ENCODE measurements at places on chromosomes 16 and 17.

GRCh38 chr17:33436321-33436720, 143.2 kb upstream of the ASIC2 start:
- DNase-seq, result no peak

DNA sequence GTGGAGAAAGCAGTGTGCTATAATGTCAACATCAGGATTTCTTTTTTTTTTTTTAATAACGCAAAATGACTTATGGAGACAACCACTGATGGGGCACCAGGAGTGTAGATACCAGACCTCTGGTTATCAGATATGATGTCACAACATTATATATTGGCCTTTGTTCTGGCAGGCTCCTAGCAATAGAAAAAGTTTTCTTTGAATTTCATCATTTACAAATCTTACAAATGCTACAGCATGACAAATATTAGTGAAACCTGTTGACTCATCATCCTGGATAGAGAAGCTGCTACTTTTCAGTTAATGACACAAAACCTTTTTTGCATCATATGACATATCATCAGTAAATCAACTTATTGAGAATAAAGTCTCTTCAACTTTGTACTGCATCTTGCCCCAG, 6.1 kb downstream of the THUMPD1 start:
- no peak for DNase-seq

DNA sequence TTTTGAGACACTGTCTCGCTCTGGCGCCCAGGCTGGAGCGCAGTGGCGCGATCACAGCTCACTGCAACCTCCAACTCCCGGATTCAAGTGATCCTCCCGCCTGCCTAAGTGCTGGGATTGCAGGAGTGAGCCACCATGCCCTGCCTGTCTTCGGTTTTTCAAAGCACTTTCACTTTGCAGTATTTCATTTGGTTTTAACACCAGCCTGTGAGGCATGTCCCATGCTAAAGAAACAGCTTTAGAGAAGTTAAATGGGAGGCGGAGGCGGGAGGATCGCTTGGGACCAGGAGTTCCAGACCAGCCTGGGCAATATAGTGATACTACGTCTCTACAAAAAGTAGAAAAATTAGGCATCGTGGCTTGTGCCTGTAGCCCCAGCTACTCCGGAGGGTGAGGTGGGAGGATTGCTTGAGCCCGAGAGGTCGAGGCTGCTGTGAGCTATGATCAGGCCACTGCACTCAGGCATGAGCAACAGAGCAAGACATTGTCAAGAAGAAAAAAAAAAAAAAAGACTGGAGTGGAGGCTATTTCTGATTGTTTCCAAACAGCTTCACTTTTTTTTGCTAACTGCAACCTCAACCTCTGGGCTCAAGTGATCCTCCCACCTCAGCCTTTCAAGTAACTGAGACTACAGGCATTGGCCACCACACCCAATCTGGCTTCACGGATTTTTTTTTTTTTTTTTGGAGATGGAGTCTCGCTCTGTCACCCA, 1.3 kb downstream of the METTL23 start:
- DNase-seq, result no peak

DNA sequence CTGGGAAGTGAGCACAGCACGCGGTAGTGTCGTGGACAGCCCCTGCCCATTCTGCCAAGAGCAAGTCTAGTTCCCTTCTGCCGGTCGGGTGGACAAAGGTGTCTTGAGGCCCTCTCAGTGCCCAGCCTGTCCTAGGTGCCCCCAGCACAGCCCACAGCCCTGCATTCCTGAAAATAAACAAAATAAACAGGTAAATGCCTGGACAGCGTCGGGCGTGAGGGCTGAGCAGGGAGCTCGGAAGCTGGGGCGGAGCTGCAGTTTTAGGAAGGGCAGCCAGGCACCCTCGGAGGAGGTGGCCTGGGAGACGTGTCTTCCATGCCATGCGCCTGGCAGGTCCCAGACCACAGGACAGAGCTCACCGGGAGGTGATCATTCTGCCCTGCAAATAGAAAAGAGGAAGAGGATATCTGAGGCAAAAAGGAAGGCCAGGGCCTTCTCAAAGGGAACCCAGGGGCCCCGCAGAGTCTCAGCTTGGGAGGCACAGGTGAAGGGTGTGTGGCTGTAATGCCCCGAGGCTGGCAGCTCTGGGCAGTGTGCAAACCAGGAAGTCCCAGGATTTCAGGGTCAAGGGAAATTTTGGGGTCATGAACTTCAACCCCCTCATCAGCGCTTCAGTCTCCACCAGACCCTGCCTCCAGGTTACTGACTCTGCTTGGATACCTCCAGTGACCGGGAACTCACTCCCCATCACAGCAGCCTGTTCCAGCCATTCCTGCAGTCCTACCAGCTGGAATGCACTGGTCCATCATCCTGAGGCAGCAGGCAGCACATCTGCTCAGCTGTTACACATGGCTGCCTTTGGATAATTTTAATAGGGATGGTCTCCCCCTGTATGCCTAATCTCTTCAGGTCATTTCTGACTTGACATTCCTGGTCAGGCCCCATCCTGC, 1.7 kb downstream of the ZNF469 start:
- no peak for DNase-seq

DNA sequence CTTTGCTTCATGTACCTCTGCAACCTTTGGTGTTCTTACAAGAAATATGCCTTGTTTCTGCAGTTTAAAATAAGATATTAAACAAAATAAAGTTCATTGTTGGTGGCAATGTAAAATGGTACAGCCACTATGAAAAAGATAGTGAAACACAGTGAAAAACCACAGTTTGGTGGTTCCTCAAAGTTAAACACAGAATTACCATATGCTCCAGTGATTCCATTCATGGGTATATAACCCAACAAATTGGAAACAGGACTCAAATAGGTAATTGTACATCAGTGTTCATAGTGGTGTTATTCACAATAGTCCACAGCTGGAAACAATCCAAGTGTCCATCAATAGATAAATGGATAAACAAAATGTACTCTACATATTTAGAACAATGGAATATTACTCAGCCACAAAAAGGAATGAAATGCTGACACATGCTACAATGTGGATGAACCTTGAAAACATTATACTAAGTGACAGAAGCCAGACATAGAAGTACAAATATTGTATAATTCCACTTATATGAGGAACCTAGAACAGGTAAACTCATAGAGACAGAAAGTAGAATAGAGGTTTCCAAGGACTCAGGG, 49.2 kb downstream of the CUEDC1 start:
- DNase-seq, result no peak

DNA sequence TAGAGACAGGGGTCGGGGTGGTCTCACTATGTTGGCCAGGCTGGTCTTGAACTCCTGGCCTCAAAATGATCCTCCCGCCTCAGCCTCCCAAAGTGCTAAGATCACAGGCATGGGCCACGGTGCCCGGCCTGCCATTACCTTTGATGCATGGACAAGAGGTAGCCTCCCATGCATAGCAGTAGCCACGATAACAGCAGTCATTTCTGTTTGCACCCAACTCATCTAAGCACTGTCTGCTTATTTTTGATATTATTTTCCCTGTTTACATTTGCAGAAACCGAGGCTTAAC, 37.5 kb upstream of the SNN start:
- no peak for DNase-seq

- DNase-seq, result no peak
Measured at GRCh38 chr17:75442168-75443103, 14.0 kb upstream of the TMEM94 start.

- no peak for DNase-seq
Measured at GRCh38 chr17:13055131-13055530, 37.3 kb upstream of the ELAC2 start.

DNA sequence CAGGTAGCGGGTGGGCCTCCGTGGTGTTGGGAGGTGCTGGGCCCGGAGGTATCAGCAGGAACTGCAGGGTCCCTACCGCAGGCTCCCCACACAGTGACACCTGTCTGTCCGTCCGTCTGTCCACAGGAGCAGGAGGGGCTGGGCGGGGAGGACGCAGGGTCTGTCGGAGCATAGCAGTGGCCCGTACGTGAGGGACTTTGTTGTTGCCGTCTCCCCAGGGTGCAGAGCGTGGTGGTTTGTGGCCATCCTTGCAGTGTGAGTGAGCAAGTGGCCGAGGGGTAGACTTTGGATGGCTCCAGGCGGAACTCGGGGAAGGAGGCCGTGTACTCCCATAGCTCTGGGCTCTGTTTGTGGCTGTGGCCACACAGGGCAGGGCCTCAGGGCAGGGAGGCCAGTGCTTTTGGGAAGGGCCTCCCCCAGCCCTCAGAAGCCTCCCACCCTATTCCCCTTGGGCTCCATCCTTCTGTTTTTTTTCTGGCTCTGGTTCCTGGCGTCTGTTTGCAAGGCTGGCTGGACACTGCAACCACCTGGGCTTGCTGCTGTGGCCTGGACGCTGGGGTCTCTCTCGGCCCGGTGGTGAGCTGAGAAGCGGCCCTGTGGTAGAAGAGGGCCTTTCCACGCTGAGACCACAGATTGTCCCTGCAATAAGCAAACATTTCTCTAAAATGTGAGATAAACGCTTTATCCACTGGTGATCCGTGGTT, 41.0 kb upstream of the ZNF750 start:
- no peak for DNase-seq

GRCh38 chr17:76493505-76494167, 7.6 kb downstream of the RHBDF2 start:
- no peak for DNase-seq

DNA sequence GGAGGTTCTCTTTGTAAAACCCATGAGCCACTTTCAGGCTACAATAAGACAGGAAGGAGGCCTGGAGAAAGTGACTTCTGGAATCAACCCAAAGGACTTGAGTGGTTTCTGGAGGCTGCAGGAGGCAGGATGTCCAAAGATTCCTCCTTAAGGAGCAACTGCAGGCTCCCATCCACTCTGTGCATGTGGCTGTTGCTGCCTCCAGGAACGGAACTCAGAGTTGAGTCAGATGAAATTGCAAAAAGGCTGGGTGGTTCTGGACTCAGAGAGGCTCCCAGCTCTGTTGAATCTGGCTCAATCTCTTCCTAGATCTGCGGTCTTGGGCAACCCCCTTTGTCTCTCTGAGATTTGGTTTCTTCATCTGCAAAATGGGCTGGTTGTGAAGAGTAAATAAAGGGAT, 197.1 kb downstream of the SHISA9 start:
- DNase-seq, result no peak

- no peak for DNase-seq
Measured at GRCh38 chr16:29756654-29757053, 10.9 kb upstream of the C16orf54 start.

DNA sequence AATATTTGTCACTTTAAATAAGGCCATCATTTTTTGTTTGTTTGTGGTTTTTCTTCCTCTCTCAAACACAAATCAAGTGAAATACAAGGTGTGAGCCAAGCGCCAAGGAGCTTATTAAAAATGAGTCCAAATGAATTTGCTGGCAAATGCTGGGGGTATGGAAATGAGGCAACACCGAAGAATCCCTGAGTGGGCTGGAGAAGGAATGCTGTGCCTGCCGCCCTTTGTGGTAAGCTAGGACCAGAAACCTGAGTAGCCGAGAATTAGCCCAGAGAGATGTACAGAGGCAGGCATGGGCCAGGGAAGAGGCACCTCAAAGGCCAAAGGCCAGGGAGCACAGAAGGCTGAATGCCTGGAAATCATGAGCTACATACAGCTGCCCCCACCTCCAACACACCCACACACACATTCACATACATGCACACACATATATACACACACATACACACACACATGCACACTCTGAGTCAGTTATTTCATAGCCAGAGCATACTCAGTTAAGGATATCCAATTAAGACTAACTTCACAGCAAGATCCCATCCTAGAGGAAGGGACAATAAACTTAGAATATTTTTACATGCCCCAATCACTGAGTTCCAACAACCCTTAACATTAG, 266.1 kb upstream of the DYNLRB2 start:
- DNase-seq, result no peak

- DNase-seq, result no peak
Measured at GRCh38 chr17:79003661-79004411, 5.7 kb downstream of the CANT1 start.

DNA sequence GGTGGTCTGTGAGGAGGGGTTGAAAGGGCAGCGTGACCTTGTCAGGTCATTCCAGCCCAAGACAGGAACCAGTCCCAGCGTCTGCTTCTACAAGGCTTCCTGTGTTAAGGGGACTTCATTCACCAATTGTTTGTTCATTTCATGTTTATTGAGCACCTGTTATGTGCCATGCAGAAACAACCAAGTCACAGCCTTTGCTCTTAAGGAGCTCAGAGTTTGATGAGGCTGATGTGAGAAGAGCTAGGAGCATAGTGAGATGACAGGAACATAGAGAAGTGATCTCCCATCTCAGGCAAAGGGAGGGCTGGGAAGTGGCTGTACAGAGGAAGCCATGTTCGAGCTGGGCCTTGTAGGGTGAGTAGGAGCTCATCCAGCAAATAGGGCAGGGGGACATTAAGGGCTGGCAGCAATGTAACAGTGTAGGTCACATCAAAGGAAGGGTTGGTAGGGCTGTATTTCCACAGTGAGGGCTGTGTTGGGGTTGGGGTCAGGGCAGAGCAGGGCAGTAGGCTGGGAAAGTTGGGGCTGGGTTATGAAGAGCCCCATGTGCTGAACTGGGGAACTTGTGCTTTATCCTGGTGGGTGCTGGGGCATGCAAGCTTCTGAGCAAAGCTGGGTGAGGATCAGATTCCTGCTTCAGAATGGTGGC, 79.8 kb downstream of the ARHGAP23 start:
- DNase-seq, result no peak

DNA sequence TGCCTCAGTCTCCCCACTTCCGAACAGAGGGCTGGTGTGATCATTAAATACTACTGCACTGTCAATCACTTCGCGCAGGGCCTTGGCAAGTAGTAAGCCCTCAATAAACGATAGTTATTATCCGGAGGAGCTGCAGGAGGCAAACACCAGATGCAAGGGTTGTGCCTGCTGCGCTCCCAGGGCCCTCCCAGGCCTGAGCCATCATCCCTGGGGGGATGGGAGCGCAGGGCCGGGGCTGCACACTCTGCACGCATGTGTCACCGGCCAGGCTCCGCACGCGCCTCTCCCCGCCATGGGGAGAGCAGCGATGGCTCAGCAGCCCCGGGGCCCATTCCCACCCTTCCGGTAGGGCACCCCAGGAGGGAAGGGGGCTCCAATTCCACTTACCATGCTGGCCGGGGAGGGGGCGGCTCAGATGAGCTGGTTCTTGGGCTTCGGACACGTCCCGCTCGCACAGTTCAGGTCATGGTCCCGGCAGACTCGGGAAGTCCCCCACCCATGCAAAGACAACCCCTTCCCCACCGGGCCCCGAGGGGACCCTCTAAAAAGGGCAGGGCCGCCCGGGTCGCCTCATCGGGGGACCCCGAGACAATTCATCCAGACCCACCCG, 681 bp downstream of the XPO6 start:
- DNase-seq, result peak; percentile 53

GRCh38 chr17:19718613-19719354, 2.4 kb upstream of the SLC47A2 start:
- no peak for DNase-seq

GRCh38 chr17:20966870-20967269, 75.9 kb downstream of the USP22 start:
- DNase-seq, result no peak
